B cell (primary cell): ENCODE measurements at places on chromosomes 6 and 20. TPM values are rescaled to one million over a fixed set of nuclear protein-coding genes. Genes with fewer than 3 reads are reported as not detected.

DNA sequence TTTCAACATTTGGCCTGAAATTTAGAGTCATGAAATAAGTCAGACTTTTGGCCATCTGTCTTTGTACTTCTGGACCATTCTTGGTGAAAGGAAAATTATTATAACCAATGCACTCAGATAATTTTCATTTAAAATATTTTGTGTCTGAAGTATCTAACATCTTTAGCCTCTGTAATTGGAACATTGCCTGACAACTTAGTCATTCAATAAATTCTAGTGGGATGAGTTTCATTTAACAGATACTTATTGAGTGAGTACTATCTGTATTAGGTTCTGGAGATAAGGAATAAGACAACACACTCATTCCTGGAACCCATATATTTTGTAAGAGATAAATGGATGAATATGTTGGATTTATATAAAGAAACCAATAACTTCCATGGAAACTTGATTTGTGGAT, 536.0 kb downstream of the BCKDHB start:
- no peak for DNase-seq

- no peak for DNase-seq
Observed at GRCh38 chr20:15902493-15902892, 670.8 kb downstream of the KIF16B start.

GRCh38 chr20:23008667-23009066, 26.4 kb upstream of the SSTR4 start:
- no peak for DNase-seq

- DNase-seq: no peak
Observed at GRCh38 chr6:160258346-160259142, at the start of gene SLC22A2. TSS of gene SLC22A2 (minus strand) at chr6:160258821. CDS start at chr6:160258757, 64 bp downstream.

- no peak for DNase-seq
Observed at GRCh38 chr6:160714731-160715316, 12.8 kb downstream of the PLG start.

CARMIL1 gene
- polyA plus RNA-seq: 2.0 and 11.0 TPM in 2 replicates

RNF8 gene
- polyA plus RNA-seq: 5.3 and 7.4 TPM in 2 replicates

DNA sequence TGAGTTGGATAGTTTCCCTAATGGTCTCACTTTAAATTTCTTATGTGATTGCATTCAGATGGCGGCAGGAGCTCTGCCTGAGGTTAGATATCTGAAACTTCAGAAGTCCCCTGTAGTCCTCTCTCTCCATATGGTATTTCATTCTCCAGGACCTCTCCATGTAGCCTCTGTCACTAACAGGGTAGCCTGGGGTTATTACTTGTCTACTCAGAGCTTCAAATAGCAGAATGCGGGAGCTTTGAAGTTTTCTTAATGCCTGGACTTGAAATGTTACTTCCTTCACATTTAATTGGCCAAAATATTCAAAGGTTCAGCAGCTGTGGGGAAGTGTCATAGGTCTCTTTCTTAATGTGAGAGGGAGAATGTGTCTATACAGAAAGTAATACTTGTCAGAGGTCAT, 1370.4 kb downstream of the GRIK2 start:
- no peak for DNase-seq

APCDD1L gene
- polyA plus RNA-seq: not detected in 2 replicates

GRCh38 chr20:43945391-43946205, 30.9 kb downstream of the TOX2 start:
- no peak for DNase-seq

RCAN2 gene
- polyA plus RNA-seq: not detected in 2 replicates

- peak; percentile 11 for DNase-seq
Observed at GRCh38 chr6:21099338-21100314, 493.9 kb upstream of the SOX4 start.

DNA sequence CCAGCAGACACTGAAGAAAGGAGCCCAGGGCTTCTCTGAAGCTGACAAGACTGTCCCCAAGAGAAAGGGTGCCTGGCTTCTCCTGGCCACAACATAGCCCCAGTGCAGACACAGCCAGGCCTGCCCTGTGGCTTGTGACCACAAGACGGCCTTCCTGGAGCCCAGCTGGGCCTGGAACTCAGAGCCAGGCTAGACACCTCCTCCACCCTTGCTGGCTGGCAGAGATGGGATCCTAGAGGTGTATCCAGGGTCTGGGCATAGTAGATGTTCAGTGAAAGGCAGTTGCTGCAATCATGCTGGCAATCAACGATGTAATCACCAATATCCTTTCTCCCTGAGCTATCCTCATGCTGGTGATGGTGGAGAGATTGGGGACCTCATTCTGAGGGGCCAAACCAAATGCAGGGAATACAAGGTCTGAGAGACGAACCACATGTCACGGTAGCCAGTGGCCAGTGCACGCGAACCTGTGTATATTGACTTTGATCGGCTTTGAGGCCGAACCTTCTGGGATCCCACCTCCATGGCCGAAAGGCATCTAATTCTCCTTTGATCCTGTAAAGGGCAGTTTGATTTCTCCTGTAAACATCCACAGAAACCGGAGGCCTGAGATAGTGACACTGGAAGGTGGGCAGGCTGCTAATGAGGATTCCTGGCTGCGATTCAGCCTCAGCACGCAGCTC, 115.2 kb downstream of the PSMB1 start:
- no peak for DNase-seq

DNA sequence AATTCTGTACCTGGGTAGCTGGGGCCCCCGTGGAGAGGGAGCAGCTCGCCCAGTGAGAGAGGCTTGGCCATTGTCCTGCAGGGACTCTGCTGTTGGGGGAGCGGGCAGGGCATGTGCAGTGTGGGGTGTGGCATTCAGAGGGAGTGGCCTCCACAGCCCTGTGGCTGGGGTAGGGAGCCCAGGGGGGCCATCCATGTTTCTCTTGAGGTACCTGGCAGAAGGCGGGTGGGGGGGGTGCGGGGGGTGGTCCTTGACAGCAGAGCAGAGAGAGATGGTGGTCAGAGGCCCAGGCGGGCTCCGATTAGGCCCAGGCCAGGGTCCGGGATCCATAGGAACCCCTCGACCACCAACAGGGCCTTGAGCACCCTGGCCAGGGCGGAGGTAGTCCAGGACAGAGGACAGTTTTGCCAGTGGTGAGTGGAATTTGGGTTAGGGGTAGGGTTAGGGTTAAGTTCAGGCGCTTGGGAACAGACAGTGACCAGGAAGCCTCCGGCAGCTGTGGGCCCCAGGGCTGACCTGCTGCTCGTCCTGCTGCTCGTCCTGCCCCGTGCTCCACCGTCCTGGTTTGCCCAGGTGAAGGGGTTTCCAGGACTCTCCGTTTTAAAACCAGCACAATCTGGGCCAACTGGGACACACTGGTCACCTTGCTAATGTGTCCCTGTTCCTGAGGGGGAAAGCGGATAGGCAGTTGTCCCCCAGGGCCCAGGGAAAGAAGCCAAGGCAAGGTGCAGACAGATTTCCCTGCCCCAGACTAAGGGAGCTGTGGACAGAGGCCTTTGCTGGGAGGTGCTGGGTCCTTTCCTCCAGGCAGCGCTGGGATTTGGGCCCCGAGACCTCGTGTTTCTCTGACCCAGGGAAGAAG, 24.8 kb upstream of the MYT1 start:
- no peak for DNase-seq

ADAM33 gene
- not detected in 2 replicates for polyA plus RNA-seq

- no peak for DNase-seq
Observed at GRCh38 chr6:131215219-131215618, 80.0 kb downstream of the AKAP7 start.

ANGPT4 gene
- not detected in 2 replicates for polyA plus RNA-seq

DNA sequence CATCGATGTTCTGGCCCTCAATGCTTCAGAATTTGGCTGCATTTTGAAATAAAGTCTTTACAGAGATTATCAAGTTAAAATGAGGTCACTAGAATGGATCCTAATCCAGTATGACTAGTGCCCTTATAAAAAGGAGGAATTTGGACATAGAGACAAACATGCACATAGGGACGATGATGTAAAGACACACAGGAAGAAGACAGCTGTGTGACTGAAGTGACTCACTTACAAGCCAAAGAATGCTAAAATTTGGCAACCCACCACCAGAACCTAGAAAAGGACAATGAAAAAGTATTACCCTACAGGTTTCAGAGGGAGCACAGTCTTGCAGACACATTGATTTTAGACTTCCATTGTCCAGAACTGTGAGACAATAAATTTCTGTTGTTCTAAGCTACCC, 322.8 kb upstream of the GJE1 start:
- no peak for DNase-seq

EDN1 gene
- 1.4 and 1.6 TPM in 2 replicates for polyA plus RNA-seq

GRCh38 chr6:6686748-6687601, 98.5 kb downstream of the LY86 start:
- no peak for DNase-seq

DNA sequence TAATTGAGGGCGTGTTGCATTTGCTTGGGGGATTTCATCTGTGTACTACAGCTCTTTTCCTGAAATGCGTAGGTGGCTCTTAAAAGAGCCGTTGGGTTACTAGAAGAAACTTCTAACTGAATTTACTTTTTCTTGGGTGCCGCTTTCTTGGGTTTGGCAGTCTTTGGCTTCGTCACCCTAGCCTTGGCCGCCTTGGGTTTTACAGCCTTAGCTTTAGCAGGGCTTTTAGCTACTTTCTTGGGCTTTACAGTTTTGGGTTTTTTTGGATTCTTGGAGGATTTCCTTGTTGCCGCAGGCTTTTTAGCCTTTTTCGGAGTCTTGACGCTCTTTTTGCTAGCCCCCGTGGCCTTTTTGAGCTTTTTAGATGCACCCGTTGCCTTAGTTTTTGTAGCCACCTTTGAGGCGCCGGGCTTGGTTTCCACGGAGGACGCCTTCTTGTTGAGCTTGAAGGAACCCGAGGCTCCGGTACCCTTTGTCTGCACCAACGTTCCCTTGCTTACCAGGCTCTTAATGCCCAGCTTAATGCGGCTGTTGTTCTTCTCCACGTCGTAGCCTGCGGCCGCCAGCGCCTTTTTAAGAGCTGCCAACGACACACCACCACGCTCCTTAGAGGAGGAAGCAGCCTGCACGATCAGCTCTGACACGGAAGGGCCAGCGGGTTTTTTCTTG, 54.5 kb downstream of the TRIM38 start:
- no peak for DNase-seq

- DNase-seq: no peak
Observed at GRCh38 chr20:288956-289692, 1.4 kb downstream of the C20orf96 start.

OPN5 gene
- polyA plus RNA-seq: not detected in 2 replicates

RAB44 gene
- 0.16 and 0.25 TPM in 2 replicates for polyA plus RNA-seq

SEL1L2 gene
- not detected in 2 replicates for polyA plus RNA-seq

DNA sequence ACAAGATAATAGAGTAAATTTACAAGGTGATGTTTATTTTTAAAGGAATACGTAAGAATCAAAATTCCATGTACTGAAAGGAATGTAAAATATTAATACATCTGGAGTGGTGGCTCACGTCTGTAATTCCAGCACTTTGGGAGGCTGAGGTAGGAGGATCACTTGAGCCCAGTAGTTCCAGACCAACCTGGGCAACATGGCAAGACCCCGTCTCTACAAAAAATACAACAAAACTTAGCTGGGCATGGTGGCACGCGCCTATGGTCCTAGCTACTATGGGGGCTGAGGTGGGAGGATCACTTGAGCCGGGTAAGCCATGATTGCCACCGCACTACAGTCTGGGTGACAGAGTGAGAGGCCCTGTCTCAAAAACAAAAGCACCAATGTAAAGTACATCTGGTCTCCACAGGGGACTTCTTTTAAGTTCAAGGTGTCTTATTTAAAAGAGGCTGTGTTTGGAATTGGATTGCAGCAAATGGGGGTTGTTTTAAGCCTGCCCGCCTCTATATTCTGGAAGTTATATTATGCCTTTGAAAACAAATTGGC, 36.9 kb downstream of the ARID1B start:
- DNase-seq: no peak

GRCh38 chr20:33811776-33812151, 616 bp downstream of the CHMP4B start:
- DNase-seq: peak; percentile 71

DNA sequence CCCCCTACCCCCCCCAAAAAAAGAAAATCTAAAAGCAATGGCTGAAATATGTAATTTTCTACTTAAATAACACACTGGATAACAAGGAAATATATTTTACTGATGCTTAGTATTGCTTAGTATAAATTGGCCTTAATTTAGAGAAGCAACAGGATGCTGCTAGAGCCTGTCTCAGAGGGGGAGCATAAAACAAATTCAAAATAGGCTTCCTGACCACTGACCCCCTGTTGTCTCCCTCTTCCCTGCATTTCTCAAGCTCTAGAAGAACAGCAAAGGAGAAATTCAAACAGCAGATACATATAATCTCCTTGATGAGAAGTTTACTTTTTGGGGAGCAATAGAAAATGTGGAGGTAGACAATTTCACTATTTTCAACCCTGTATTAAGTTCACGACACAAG, 631.1 kb upstream of the GJE1 start:
- no peak for DNase-seq
